ENCODE measurements at places on chromosomes 7 and 10.
A peak's percentile ranks its signal among the peaks of the same experiment; 100 is the strongest.

- no peak for DNase-seq
Observed at GRCh38 chr10:129962031-129962871, 1.8 kb downstream of the EBF3 start.

DNA sequence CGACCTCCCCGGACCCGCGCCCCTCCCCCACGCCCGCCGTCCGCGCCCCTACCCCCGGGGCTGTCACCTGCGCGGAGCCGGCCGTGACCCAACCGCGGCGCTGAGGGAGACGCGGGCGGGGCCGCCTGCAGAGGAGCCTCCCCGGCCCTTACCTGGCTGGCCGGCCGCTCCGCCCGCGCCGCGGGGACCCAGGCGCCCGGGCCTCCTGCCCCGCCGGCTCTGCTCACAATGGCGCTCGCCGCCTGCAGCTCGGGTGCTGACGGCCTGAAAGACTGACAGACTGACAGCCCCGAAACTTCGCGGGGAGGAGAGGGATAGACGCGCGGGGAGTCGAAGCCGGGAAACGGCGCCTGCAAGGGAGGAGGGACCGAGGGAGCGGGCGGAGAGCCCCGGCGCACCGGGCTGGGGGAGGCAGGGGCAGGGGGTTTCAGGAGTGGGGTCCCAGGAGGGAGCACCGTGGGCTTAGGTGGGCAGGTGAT lies 393 bp downstream of the ZNF467 start:
- peak; percentile 5 for DNase-seq

- DNase-seq: no peak
Observed at GRCh38 chr10:92811986-92812385, 36.3 kb upstream of the EXOC6 start.

- DNase-seq: no peak
Observed at GRCh38 chr7:150738591-150739001, 1.4 kb downstream of the GIMAP5 start.

GRCh38 chr10:5047912-5048628 lies 44.4 kb upstream of the AKR1C2 start:
- DNase-seq: no peak

GRCh38 chr7:39647816-39648215 lies 24.4 kb downstream of the RALA start:
- DNase-seq: no peak

DNA sequence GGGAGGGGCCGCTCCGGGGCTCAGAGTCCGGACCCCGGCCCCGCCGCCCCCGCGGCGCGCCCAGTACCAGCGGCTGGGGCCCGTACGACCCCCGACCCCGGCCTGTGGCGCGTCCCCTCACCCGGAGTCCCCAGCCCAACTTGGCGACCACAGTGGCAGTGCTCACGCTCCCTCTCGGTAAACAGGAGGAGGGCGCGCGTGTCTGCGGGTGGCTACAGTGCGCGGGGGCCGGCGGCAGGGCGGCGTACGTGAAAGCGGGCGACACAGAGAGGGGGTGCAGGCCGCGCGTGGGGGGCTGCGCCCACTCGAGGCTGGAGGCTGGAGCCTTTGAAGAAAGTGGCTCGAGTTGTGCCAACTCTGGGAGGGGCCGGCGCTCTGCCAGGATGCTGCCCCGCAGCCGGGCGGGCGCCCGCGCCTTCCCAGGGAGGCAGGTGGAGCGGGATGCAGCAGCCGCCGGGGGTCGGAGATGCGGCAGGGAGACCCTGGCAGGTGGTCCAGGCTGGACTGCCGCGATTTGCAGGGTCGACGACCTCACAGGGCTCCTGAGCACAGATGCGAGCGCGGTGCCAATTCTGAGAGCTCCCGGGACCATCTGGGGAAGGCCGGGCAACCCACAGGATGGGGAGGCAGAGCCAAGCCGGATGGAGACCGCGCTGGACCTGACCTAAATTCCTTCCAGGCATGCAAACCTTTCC lies 655 bp downstream of the PTPRE start:
- DNase-seq: no peak

DNA sequence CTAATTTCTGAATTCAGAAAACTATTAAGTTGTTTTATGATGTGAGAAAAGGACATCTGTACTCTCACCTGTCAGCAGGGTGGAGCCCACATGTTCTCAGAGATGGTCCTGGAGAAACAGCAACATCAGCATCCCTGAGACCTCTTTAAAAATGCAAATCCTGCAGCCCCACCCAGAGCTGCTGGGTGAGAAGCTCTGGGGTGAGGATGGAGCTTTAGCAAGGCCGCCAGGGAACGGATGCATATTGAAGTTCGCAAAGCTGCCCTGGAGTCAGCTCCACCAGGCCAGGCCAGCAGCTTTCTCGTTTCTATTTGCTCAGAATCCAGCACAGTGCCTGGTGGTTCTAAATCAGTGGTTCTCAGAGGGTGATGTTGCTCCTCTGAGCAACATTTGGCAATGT lies 49.1 kb downstream of the PRKCQ start:
- DNase-seq: no peak

- no peak for DNase-seq
Observed at GRCh38 chr10:102504179-102504975, 605 bp downstream of the SUFU start.
